Coronary artery (tissue), 2 donors: ENCODE measurements at places on chromosomes 2 and 18.

DNA sequence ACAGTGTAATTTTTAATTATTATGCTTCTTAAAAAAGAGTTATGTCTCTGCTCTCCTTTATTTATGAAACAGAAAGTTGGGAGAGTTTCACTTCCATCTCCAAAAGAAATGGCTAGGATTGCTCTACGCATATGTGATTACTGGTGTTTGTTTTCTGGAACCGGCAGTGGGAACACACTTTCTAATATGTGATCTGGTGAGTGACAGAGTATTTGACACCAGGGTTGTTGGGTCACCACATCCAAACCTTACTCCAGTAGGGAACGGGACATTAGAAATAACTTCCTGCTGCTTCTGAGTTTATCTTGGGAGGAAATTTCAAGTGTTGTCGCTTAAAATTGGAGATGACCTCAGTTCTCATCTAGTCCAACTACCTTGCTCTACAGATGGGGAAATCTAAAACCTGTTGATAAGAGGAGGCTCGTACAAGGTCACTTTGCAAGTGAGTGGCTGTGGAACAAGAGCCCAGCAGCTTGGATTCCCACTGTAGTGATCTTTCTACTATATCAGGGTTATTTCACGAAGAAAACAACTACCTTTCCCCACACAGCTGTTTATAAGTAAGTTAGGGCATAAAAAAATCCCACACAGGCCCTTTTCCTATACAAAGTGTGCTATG, 108.5 kb downstream of the TTC32 start:
- DNase-seq: peak; percentile 12

GRCh38 chr2:76089683-76090082, 379.0 kb upstream of the GCFC2 start:
- DNase-seq: no peak

DNA sequence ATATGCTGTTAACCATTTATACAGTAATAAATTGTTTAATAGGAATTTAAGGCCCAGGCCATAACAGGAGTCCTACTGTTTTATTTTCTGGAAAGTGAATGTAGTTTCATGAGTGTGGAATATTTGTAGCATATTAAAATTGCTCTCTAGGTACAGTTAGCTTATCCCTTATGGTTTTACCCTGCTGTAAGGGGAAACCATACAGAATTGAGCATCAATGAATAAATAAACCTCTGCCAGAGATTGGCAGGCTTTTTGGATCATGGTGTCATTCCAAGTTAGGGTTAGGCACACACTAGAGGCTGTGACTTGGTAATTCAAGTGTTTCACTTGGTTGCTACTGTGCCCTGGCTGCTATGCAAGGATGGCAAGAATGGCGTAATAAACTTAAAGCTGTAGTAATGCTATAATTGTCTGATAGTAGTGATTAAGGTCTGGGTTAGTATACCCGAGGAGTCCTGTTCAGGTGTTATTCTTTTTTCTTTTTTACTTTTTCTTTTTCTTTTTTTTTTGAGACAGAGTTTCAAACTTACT, 30.4 kb downstream of the BMPR2 start:
- no peak for DNase-seq

GRCh38 chr2:74525717-74526648, at the start of gene DQX1:
Gene DQX1 (minus strand): TSS chr2:74526231. CDS start chr2:74525729, 502 bp downstream.
- DNase-seq: no peak

- DNase-seq: no peak
Observed at GRCh38 chr2:140064243-140064642, 1284.1 kb upstream of the NXPH2 start.

GRCh38 chr2:10054976-10055375, 11.6 kb downstream of the KLF11 start:
- no peak for DNase-seq

DNA sequence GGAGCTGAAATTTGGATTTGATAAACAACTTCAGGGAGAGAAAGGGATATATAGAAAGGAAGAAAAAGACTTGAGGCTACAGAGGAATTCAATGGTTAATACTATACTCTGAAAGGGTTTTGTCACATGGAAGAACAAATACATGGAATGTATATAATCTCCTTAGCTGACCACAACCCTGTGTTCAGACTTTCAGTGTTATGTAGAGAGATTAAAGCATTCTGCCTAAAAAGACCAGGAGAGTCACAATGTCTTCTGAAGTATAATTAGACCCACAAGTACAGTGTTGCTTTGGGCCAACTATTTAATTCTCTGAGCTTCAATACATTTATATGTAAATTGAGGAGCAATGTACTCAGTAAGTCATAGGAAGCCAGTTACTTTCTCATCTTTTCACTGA, 123.8 kb upstream of the FSHR start:
- DNase-seq: no peak

GRCh38 chr18:62281684-62282083, 43.4 kb upstream of the TNFRSF11A start:
- no peak for DNase-seq

GRCh38 chr18:59911600-59911999, 11.8 kb downstream of the PMAIP1 start:
- DNase-seq: no peak

- no peak for DNase-seq
Observed at GRCh38 chr2:29189052-29189451, 73.8 kb downstream of the CLIP4 start.

- no peak for DNase-seq
Observed at GRCh38 chr18:55605733-55606338, 17.8 kb upstream of the TCF4 start.

DNA sequence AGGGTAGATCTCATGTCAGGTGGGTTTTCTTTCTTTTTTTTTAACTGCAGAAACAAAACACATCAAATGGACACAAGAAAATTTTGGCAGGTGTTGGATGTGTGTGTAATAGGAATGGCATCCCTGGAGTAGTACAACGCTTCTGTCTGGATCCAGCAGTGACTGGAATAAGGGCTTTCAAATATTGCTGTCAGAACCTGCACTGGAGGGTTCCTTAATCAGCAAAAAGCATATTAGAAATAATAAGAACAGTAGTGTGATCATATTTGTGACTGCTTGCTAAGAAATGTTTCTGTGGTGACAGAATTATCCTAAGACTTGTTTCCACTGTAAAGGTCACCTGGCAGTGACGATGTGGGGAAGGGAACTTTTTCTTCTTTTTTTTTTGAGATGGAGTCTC, 30.8 kb downstream of the CREG2 start:
- no peak for DNase-seq

DNA sequence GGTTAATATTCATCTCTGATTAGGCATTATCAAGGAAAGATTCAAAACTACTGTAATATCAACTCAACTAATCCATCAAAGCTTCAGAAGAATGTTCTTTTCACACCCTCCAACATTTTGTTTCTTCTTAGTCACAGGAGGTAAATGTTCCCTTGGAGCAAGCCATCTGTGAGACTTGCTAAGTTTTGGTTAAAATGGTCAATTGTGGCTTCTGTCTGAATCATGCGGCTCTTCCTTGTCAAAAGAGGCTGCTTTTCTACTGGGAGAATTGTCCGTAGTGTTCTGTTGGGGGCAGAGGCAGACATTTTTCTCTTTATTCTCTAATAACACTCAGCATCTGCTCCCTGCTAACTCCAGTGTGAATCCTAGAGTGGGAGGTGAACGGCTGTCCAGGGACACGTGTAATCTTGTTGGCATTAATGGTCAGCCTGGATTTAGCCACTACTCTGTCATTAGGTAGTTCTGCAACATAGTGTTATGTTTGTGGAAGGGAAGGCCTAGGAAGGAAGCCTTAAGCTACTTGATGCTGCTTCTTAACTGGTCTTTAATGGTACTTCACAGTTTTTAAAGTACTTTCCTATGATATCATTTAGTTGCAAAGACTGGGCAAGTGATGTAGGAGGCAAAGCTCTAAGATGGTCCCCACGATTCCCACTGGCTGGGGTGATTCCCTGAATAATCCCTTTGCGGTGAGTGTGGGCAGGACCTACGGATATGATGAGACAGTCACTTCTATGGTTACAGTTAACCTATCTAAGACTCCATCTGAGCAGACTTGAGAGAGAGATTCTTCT, 22.6 kb upstream of the FAP start:
- no peak for DNase-seq

DNA sequence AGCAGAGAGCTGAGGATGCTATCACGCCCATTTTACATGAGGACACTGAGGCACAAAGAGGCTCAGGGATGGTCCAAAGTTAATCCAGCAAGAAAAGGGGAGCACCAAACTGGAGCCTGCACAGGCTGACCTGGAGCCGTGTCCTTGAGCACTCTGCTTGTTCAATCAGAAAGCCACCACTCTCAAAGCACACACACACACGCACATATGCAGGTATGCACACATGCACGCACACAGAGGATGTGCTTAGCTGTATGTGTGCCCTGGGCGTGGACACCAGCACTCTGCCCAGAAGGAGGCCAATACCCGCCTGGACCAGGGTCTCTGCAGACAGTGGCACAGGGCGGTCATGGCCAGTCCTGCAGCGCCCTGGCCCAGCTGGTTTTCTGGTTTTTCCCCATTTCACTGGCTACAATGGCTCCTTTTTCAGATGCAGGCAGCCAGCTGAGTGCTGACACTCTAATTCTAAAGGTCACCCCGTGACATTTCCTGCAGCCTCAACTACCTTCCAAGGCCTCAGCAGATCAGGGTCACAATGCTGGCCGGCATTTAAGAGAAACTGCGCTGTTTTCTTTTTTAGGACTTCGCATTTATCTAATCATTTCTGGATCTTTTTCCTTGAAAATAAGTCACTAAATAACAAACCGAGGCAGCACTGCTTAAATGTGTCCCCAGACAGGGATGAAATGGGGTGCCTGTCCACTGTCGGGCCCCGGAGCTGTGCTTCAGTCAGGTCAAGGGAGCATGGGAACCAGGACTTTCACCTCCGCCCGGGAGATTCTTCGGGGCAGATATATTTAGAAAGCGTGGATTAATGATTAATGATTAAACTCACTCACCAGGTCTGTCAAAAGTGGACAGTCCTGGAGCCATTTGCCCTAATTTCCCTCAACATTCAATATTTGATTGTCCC, 104.5 kb downstream of the HDAC4 start:
- no peak for DNase-seq

DNA sequence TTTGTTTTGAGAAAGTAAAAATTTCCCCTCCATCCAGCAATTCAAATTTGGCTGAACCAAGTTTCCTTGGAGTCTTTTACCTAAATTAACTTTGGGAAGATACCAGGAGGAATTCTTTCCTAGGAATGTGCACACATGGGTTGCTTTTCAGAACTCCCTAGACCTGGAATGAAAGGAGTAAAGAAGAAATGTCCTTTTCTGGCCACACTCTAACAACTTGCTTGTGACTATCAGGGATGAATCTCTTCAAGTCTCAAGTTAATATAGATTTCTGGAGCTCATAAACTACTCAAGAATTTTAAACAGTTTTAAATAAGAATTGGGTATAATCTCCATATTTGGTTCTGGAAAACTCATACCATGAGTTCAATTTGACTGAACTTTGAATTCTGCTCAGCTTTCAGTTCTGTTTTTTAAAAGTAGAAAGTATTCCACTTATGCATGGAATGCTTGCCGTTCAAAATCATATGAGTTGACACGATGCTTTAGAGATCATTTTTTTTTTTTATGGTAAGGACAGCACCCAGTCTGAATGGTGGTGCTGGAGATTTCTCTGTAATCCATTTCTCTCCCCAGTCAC, 7.7 kb downstream of the RASGRP3 start:
- DNase-seq: no peak

- no peak for DNase-seq
Observed at GRCh38 chr2:174368691-174369090, 26.8 kb upstream of the SCRN3 start.

- DNase-seq: peak; percentile 33
Observed at GRCh38 chr2:237879058-237879430, 19.6 kb downstream of the RAMP1 start.

DNA sequence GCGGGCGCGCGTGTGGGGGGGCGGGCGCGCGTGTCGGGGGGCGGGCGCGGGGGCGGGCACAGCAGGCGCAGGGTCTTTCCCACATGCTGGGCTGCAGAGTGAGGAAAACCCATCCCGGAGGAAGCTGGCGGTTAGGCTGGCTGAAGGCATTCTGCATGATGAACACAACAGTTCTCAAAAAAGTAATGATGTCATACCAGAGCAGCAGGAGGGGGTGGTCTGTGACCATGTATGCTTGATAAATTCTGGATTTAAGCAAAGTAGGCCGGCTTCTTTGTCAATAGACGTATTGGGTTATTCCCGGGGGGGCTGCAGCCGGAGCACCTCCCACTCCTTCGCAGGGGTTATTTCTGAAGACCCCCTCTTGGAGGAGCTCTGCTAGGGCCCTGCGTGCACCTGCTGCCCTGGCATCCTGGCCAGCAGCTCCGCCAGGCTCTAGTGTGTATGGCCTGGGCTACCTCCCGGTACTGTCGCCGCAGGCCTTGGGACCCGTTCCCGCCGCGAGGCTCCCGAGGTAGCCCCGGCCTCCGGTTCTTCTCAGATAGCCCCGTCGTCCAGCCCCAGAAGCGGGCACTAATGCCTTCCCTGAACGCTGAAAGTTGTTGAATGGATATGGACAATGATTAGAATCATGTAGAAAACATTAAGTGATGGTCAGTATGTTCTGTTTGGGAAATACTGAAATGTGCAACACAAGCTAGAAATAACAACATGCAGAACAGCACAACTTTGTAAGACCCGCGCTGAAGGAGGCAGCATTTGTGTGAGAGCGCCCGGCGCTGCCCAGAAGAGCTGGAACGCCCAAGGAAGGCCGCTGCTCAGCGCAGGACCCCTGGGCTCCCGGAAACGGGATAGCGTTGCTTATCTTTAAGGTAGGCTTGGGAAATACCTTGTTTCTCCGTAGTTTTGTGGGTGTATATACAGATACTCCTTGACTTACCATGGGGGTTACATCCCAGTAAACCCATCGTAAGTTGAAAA, 101.4 kb upstream of the RAB6C start:
- peak; percentile 75 for DNase-seq

GRCh38 chr18:67771271-67771670, 254.8 kb upstream of the DSEL start:
- no peak for DNase-seq

DNA sequence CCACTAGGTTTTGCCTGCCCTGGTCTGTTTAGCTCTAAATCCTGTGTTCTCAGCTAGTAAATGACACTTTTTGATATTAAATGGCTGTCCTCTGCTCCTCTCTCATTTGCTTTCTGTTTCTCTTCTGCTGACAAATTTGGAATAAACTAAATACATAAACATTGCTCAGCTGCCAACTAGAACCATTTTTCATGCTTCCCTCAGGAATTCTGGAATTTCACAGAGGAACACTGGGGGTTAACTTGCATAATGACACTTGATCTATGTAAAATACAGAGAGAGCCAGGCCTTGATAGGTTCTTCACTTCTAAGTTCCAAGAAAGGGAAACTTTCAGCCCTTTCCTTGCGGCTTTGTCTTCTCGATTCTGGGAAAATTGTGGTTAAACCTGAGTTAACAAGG, 450.6 kb upstream of the ST6GAL2 start:
- no peak for DNase-seq

GRCh38 chr18:13221869-13222855, 3.6 kb downstream of the LDLRAD4 start:
- DNase-seq: peak; percentile 84
